Sigmoid colon (tissue), 7 donors: ENCODE measurements at places on chromosomes 7 and 10. TPM values are rescaled to one million over a fixed set of nuclear protein-coding genes. Genes with fewer than 3 reads are reported as not detected.

- no peak overlapping the region for H3K4me3 ChIP-seq
- DNase-seq = no peak
- no peaks in the 10 kb centered on the region for H3K27me3 ChIP-seq
- H3K27ac ChIP-seq = no peak overlapping the region
These were observed 26.4 kb downstream of the KIF11 start for GRCh38 chr10:92619368-92619767.

- H3K4me1 ChIP-seq = no peaks in the 10 kb centered on the region
- no peak overlapping the region for H3K4me3 ChIP-seq
- H3K27me3 ChIP-seq = no peaks in the 10 kb centered on the region
- H3K27ac ChIP-seq = no peak overlapping the region
- no peak for DNase-seq
- no peaks in the 10 kb centered on the region for H3K36me3 ChIP-seq
These were observed 1160.3 kb downstream of the CNTNAP2 start for GRCh38 chr7:147276783-147277370.

GRCh38 chr10:3955493-3955892 is 170.5 kb upstream of the KLF6 start:
- no peak overlapping the region for H3K4me3 ChIP-seq
- DNase-seq = no peak
- no peaks in the 10 kb centered on the region for H3K4me1 ChIP-seq

DNA sequence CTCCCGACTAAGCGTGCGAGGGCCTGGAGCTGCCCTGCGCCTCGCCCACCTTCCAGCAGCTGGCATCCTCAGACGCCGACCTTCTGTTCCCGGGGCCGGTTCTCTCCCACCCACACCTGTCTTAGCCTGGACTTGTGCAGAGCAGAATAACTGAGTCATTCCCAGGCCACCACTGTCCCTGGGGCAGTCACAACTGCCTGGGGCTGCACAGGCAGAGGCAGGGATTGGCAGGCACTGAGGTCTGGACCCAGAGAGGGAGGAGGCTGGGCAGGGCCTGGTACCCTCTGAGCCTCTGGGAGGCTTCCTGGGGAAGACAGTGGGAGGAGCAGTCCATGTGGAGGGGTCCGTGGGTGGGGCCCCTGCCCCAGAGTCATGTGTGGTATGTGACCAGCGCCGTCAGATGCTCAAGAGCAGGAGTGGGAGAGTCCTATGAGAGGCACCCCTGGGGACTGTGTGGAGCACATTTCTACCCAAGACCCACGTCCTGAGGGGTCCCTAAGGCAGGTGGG is 74.3 kb downstream of the NKX6-2 start:
- peak; percentile 43 for DNase-seq
- no peaks in the 10 kb centered on the region for H3K4me1 ChIP-seq
- H3K27me3 ChIP-seq = no peaks in the 10 kb centered on the region
- H3K4me3 ChIP-seq = no peak overlapping the region
- H3K27ac ChIP-seq = no peak overlapping the region
- peaks cover 21% of the 10 kb centered on the region for H3K36me3 ChIP-seq

DNA sequence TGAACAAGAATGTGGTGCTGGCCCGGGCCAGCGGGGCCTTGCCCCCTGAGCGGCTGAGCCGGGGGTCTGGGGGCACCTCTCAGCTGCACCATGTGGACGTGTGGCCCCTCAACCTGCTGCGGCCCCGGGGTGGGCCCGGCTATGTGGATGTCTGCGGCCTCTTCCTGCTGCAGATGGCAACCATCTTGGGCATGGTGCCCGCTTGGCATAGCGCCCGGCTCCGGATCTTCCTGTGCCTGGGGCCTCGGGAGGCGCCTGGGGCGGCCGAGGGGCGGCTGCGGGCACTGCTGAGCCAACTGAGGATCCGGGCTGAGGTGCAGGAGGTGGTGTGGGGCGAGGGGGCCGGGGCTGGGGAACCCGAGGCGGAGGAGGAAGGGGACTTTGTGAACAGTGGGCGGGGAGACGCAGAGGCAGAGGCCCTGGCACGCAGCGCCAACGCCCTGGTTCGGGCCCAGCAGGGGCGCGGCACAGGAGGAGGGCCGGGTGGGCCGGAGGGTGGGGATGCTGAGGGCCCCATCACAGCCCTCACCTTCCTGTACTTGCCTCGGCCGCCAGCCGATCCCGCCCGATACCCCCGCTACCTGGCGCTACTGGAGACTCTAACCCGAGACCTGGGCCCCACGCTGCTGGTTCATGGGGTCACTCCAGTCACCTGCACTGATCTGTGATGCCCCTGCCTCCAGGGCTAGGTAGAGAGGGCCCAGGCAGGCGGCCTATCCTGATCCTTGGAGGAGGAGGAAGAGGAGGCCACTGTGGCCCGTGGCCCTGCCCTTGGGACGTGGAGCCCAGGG is 1.1 kb upstream of the TRIP6 start:
- DNase-seq = peak; percentile 95
- peaks cover 38% of the 10 kb centered on the region for H3K4me1 ChIP-seq
- H3K27me3 ChIP-seq = no peaks in the 10 kb centered on the region

- H3K4me3 ChIP-seq = peak within 1 kb of the TSS; percentile 76
- H3K4me1 ChIP-seq = peaks cover 40% of the 10 kb centered on the region
- H3K36me3 ChIP-seq = no peaks in the 10 kb centered on the region
- DNase-seq = peak; percentile 99
- H3K27me3 ChIP-seq = no peaks in the 10 kb centered on the region
These were observed at the start of gene VCL for GRCh38 chr10:73997787-73998622. Gene VCL (plus strand): TSS chr10:73998116. CDS start chr10:73998208, 92 bp downstream.

MMRN2 gene
- total RNA-seq = 23.3 TPM

OPN1SW gene
- not detected for total RNA-seq

LRRC17 gene
- 0.41 TPM for total RNA-seq
